Stimulated activated CD4-positive, alpha-beta T cell treated with anti-CD3 and anti-CD28 coated beads, Interleukin-1b, Interleukin-23, amount 100 ng/mL, for 1 hour (primary cell): ENCODE measurements at places on chromosomes 7 and 10.

DNA sequence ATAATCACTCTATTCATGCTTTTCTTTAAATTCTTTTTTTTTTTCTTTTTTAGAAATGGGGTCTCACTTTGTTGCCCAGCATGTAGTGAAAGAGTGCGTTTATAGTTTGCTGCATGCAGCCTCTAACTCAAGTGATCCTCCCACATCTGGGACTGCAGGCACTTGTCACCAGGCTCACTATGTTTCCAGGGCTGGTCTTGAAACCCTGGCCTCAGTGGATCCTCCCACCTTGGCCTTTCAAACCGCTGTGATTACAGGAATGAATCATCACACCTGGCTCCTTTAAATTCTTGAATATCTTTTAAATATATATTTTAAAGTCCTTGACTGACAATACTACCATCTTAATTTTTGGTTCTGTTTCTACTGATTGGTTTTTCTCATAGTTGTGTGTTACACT, 591.6 kb upstream of the KCND2 start:
- DNase-seq = no peak

DNA sequence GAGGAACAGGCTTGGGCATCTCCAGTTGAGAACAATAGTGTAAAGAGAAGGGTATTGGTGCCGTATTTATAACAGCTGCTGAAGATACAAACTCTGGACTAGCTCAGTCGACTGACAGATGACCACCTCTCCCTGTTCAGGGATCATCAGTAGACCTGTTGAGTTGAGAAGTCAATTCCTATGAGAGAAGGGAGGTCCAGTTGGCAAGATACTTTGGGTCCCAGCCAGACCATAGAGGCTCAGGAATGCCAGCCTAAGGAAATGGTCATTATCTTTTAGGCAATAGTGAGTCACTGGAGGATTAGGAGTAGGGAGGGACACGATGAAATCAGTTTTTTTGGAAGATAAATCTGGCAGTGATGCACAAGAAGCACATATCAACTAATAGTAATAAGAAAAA, 202.9 kb downstream of the TRIL start:
- no peak for DNase-seq

GRCh38 chr10:121880895-121881294, 46.9 kb downstream of the ATE1 start:
- no peak for DNase-seq

DNA sequence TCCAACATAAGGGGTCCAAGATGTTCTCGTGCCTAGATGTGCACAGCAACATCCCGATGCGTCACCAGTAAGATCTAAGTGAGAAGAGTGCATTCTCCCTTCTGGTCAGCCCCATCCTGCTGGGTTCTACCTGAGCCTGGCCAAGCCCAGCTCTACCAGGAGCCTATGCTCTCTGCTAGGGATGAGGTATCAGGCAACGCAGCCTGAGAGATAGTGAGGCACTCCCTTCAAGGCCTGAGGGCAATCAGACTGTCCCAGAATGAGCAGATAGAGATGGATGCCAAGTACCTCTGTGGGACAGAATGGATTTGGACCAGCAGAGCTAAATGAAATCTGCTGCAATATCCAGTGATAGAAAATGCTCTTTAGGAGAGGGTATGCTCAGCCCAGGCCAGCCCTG, 26.7 kb downstream of the DDC start:
- DNase-seq = no peak

GRCh38 chr7:118575393-118575948, 351.0 kb downstream of the ANKRD7 start:
- no peak for DNase-seq

- no peak for DNase-seq
Observed at GRCh38 chr7:70655694-70656093, 476.2 kb upstream of the GALNT17 start.

DNA sequence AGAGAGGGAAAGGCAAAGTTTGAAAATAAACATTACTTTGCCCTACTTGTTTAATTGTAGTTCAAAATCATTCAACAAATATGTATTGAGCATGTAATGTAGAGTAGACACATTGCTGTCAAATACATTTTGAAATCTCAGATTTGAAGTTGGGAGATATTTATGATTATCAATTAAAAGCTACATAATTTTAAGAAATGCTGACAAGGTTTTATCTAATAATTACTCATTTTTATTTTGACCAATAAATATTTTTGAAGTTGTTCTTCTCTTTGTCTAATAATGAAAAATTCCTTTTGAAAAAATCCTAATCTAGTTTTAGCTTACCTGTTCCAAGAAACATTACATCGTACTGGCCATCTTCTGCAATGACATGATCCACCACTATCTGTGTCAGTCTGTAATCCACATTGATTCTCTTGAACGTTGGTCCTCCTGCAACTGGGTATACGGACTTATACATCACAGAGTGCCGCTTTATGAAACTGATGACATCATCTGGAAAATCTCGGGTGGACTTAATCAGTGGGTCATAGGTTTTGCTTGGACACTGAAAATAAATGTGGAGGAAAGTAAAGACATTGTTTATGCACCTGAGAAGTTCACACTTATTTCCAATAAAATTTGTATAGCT, 164.7 kb downstream of the SEMA3D start:
- DNase-seq = no peak

- DNase-seq = no peak
Observed at GRCh38 chr10:25694206-25694933, 239.7 kb upstream of the MYO3A start.

- no peak for DNase-seq
Observed at GRCh38 chr10:94133239-94133638, 139.5 kb downstream of the PLCE1 start.

- no peak for DNase-seq
Observed at GRCh38 chr10:53025172-53025711, 252.7 kb upstream of the MBL2 start.

DNA sequence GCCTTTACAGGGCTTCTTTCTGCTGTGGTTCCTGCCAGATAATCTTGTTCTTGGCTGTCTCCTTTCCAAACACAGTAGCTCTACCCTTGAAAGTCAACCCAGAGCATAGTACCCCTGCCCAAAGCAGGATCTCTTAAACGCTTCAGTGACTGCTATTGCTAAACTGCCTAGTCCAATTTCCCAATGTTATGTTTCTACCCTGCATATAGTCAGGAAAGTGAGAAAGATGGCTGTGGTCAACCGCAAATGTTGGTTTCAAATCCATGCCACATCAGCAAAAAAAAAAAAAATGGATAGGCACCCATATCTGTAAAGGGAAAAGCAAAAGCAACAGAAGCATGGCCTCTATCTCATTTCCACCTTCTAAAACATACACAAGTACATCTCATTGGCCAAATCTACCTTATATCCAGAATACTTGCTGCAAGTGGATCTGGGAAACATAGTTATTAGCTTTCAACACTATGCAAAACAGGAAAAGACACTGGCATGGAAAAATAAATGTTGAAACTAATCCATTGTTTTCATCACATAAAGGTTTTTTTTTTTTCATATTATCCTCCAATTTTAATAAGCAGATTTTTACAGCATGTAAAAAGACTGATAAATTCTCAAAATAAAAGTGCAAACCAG, 59.8 kb downstream of the DNAJC1 start:
- DNase-seq = no peak

- no peak for DNase-seq
Observed at GRCh38 chr7:44101303-44101965, 2.7 kb upstream of the AEBP1 start.

- no peak for DNase-seq
Observed at GRCh38 chr7:117769085-117769484, 104.2 kb downstream of the CTTNBP2 start.

DNA sequence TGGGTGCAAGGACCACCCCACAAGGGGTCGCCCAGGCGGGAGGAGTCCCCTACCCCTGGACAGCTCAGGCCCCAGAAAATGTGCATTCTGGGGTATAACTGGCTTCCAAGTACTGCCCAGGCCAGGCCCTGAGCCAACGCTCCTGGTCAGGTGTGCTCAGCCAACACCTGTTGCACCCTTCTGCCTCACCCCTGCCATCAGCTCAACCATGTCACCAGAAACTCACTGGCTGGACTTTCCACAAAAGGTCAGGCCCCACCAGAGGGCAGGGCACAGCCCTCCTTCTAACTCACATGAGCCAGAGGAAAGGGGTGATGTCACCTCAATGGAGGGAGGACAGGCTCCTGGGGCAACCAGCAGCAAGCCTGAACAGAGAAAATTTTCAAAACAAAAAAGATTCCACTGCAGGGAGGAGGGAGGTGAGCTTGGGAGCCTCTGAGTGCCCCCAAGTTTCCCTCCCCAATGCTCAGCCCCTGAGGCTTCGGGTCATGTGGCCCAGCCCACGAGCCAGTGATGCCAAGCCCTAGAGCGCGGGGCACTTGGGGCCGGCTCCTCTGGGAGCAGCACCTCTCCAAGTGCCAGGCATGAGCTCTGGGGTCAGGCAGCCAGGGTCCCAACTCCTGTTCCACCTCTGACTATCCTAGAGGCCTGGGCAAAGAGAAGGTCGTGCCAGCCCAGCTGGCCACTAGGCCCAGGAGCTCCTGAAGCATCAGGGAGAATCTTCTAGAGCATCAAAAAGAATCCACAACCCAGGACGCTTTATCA, 2.2 kb downstream of the OGDHL start:
- no peak for DNase-seq

DNA sequence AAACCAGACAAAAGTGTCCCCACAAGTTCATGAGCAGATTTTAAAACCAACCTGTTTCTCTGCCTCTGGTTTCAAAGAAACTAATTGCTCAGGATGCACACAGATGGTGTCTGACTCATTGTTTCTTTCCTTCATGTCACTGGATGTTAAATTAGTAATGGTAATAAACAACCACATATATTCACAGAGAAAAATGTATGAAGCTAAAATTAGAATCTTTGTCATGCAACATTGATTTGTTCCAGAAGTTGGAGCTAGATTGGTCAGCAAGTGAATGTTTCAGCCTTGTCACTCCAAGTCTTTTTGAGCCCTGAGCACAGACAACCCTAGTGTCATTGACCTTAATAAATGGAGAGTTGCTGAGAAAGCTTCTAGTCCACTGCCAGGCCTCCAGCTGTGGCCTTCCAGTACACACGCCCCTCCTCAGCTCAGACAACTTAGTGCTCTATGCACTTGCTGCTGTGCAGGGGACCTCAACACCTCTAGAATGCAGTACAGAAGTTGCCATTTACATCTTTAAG, 175.9 kb downstream of the CCDC71L start:
- no peak for DNase-seq

GRCh38 chr10:124298891-124299290, 119.8 kb downstream of the OAT start:
- no peak for DNase-seq

DNA sequence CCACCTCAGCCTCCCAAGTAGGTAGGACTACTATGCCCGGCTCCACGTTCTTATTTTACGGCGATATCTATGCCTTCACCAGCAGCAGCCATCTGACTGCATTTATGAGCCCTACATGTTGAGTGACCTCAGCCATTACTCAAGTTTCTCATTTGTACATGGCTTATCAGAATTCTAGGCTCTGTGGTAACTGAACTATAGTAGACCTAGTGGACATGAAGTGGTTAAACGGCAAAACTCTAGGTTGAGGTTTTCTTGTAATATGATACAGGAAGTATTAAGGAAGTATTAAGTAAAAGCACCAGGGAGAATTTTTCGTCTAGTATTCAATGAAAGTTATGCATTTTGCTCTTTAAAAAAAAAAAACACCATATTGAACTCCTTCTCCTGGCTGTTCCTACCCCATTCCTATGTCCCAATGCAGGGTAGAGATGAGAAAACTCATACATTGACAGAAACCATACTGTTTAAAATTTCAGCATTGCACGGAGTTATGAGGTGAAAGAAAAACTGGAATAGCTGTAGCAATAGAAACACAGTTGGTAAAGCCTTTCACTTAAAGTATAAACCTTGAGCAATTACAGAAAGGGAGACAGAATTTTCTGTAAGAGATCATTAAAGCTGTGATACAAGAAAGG, 39.8 kb upstream of the EPC1 start:
- DNase-seq = no peak

GRCh38 chr7:91191771-91192170, 72.5 kb upstream of the FZD1 start:
- DNase-seq = no peak

- DNase-seq = no peak
Observed at GRCh38 chr10:30028738-30029030, 30.7 kb downstream of the JCAD start.

DNA sequence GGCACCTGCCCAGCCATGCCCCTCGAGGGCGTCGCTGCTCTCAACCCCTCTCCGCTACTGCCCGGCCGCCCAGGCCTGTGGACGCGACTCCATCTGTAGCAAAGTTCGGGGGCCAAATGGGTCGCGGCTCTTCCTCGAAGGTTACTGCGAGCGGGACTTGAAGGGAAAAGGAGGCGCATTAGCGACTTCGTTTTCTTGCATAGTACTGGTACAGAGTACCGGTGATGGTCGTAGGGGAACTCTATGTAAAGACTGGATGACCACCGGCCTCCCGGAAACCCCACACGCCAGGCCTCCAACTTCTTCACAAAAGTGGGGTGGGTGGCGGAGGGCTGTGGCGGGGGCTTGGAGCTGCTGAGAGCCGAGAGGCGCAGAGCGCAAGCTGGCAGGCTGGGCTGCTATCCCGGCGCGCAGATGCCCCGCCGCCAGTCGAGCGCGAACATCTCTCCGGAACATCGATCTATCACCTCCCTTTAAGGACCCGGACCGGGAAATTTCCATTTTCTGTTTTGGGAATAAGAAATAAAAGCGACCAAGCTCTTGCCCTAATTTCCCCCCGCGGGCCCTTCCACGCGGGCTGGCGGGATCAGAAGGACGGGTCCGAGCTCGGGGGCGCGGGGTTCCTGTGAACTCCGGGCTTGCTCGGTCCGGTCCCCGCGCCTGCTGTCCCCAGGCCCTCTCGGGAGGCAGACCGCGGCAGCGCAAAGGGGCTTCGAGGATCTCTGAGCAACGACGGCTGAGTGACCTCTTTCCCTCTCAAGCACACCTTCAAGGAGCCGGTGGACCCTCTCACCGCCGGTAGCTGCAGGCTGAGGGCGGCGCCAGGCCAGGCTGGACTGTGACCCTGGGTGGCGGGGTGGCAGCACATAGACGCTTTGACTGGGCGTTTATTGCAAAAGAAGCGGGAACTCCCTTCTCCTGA, 12.2 kb upstream of the FEZF1 start:
- DNase-seq = no peak

- no peak for DNase-seq
Observed at GRCh38 chr7:146090023-146090645, 26.5 kb upstream of the CNTNAP2 start.

GRCh38 chr7:98186452-98187137, 24.6 kb upstream of the BHLHA15 start:
- no peak for DNase-seq

DNA sequence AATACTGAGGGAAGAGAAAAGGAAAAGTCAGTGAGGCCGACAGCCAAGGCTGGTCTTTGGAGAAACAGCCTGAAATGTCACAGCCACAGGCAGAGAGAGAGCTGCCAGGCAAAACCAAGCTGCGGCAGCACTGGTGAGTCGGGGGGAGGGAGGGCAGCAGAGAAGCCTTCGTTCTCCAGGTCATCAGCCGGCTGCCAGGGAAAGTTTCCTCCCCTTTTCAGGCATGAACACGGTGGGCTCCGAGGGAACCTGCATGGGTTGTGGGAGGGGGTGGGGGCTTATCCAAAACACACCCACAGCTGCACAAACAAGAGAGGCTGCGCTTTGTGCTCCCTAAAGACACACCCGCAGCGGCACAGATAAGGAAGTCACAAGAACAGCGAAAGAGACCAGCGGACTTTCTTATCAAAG, 62.3 kb upstream of the NKX6-2 start:
- no peak for DNase-seq

- no peak for DNase-seq
Observed at GRCh38 chr7:81919494-81919893, 149.6 kb upstream of the HGF start.
